ENCODE measurements at places on chromosomes 5 and 9. TPM values are rescaled to one million over a fixed set of nuclear protein-coding genes. Genes with fewer than 3 reads are reported as not detected.

SPOCK1 gene
- total RNA-seq = 42.7 TPM

C9orf50 gene
- total RNA-seq = 0.12 TPM

SMC5 gene
- total RNA-seq = 29.5 TPM

TMEM171 gene
- 0.62 TPM for total RNA-seq

KIAA1191 gene
- 68.2 TPM for total RNA-seq

WHRN gene
- 1.5 TPM for total RNA-seq

SLC1A3 gene
- total RNA-seq = 2.1 TPM

FAF2 gene
- 38.3 TPM for total RNA-seq

KCNIP1 gene
- total RNA-seq = not detected

RNF183 gene
- 0.37 TPM for total RNA-seq

SLC25A48 gene
- not detected for total RNA-seq

IL5 gene
- total RNA-seq = not detected

TEK gene
- 3.6 TPM for total RNA-seq

LRRC19 gene
- total RNA-seq = not detected

PLPPR1 gene
- not detected for total RNA-seq

ADRA1B gene
- total RNA-seq = under 0.01 TPM

CCL27 gene
- not detected for total RNA-seq

PCDHGA12 gene
- 21.5 TPM for total RNA-seq

DMRT2 gene
- total RNA-seq = 0.62 TPM

KIF12 gene
- total RNA-seq = not detected

PCDHB2 gene
- total RNA-seq = 2.0 TPM

FAXDC2 gene
- 4.5 TPM for total RNA-seq

PCDHA3 gene
- under 0.01 TPM for total RNA-seq
